ENCODE measurements at places on chromosomes 3 and 15.

DNA sequence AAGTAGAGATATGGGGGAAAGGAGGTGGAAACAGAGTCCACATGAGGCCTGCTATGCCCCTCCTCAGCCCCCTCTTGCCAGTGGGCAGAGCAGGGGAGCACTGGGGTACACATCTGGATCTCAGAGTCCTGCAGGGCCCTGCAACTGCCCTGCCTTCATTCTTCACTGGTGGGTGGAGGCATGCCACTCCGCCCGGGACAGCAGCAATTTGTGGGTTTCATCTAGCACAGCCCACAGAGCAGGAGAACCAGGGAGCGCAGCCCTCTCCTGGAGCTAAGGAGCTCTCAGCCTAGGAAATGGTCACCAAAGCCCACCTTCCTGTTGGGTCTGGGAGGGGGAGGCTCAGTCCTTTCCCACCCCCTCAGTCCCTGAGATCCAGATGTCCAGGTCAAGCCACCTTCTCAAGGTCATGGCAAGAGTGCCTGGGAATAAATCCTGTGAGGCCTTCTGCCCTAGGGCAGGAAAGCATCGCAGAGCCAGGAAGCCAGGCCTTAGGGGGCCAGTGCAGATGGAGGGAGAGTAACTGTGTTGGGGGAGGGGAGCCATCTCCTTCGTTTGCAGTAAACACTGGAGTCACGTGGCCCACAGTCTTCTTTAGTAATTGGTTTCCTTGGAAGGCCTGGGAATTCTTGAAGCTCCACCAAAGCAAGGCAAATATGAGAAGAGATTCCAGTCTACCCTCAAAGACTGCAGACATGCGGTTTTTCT is 31.0 kb downstream of the ANP32A start:
- DNase-seq = no peak

GRCh38 chr15:60536314-60536713 is 57.4 kb upstream of the ICE2 start:
- DNase-seq = no peak

GRCh38 chr3:169648451-169648850 is 15.1 kb downstream of the MECOM start:
- DNase-seq = no peak

GRCh38 chr15:100314809-100315400 is 26.9 kb downstream of the ADAMTS17 start:
- DNase-seq = no peak

- DNase-seq = no peak
Measured at GRCh38 chr3:81974751-81975150, 213.3 kb upstream of the GBE1 start.

GRCh38 chr3:13424141-13424844 is 4.2 kb upstream of the NUP210 start:
- DNase-seq = no peak

GRCh38 chr3:48243886-48244285 is 3.0 kb downstream of the ZNF589 start:
- no peak for DNase-seq

DNA sequence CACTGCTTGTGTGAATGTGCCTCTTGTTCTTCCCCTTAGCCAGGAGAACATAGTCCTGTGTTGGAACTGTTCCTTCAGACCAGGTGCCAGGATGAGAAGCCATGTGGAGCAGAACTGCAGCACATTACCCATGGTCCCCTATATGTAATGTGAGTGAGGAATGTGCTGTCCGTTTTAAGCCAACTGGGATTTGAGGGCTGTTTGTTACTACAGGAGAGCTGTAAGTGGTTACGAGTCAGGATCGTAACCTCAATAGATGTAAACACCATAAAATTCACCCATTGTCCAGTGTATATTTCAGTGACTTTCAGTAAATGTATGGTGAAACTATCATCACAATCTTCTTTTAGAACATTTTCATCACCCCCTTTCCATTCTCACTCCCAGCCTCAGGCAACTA is 10.1 kb upstream of the SCAP start:
- no peak for DNase-seq

- no peak for DNase-seq
Measured at GRCh38 chr15:99114511-99115299, 9.8 kb downstream of the SYNM start.

DNA sequence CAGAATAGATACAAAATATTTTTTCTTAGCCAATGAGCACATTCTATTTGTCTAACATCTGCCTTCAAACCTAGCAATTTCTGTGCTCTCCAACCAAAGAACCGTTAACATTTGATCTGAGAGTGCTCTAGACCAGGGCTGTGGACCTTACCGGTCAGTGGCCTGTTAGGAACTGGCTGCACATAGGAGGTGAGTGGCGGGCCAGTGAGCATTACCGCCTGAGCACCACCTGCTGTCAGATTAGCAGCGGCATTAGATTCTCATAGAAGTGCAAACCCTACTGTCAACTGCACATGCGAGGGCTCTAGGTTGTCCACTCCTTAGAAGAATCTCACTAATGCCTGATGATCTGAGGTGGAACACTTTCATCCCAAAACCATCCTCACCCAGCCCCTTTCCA is 131.7 kb downstream of the CADM2 start:
- DNase-seq = no peak

- no peak for DNase-seq
Measured at GRCh38 chr3:105611304-105612192, 244.8 kb downstream of the ALCAM start.

- no peak for DNase-seq
Measured at GRCh38 chr3:119427669-119428068, 35.7 kb downstream of the TMEM39A start.

DNA sequence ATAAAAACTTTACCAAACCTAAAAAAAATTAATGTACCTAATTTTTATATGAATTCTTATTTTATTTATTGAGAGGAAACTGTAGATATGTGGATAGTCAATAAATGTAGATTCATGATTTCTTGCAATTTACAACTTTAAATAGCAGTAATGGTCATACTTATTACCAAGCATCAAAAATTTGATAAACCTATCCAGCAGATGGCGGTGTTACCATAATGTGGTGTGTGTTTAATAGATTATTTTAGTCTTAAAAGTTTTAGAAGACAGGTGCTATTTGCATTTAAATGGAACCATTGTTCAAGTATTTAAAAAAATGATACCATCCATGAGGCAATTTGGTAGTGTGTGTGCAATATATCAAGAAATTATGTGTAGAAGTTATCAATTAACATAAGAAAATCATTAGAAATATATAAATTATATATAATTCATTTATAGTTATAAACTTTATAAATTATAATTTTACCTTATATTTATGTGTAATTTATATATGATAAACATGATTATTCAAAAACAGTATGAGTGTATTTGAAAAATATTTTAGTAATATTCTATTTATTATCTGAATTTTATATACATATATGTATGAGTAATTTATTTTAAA is 176.0 kb upstream of the BCHE start:
- DNase-seq = no peak

DNA sequence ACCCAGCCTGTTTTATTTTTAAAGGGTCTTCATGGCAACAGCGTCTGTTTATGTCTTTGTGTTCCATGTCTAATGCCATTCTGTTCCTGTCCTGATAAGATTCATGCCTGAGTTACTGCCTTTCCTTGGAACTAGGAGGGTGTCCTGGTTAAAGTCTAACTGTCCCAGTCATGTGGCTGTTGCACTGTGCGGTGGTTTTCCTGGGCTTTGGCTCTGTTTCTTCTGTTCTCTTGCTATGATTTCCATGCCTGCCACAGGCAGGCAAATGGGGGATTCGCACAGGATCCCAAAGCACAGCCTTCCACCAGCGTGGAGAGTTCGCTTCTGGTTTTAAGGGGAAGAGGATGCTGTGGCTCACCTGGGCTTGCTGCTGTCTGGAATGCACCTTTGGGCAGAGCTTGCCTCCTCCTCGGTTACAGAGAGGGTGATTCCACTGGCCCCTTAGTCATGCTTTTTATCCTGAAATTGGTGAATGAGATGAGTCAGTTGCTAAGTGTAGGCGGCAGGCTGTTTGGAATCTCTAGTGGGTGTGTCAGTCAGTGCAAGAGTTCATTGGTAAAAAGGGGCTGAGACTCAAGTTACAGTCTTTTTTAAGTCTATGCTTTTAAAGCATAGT is 86.8 kb downstream of the CCK start:
- DNase-seq = no peak

DNA sequence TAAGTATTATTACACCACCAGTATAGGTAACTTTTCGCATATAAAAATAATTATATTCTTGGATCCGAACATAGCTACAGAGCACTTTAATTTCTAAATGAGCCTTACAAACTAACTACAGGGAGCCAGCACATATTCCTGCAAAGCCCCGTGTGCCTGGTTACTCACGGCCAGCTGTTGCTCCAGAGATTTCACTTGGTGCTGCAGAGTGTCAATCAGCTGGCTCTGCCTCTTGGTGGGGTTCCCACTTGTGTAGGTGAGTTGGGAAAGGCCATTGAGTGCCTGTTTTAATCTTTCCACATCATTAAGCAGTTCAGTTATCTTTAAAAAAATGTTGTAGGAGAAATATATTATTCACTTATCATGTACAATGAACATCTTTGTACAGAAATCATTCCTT is 98.9 kb downstream of the UACA start:
- no peak for DNase-seq

DNA sequence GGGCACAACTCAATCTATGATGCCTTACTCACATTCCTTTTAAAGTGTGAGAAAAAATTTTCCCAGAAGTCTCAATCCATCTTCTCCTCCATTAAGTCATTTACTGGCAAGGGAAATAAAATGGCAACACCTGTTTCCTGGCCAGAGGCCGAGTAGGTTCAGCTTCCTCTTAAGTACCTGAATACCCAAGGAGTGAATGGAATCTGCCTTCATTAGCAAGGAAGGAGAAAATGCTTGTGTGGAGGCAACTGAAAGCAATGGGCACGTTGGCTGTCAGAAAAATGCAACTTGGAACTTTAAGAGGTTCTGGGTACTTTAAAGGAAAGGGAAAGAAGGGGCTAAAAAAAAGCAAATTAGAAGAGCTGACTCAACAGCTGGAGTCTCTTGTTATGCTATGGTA is 423.6 kb upstream of the ARL6 start:
- DNase-seq = no peak

GRCh38 chr3:160376681-160377080 is 22.3 kb downstream of the IFT80 start:
- DNase-seq = no peak

- DNase-seq = peak; percentile 78
Measured at GRCh38 chr3:167380004-167380689, at the start of gene ZBBX. TSS of gene ZBBX (minus strand) at chr3:167380297. CDS start at chr3:167372901, 7,396 bp downstream.

- DNase-seq = no peak
Measured at GRCh38 chr15:90184119-90184785, 16.9 kb upstream of the SEMA4B start.

DNA sequence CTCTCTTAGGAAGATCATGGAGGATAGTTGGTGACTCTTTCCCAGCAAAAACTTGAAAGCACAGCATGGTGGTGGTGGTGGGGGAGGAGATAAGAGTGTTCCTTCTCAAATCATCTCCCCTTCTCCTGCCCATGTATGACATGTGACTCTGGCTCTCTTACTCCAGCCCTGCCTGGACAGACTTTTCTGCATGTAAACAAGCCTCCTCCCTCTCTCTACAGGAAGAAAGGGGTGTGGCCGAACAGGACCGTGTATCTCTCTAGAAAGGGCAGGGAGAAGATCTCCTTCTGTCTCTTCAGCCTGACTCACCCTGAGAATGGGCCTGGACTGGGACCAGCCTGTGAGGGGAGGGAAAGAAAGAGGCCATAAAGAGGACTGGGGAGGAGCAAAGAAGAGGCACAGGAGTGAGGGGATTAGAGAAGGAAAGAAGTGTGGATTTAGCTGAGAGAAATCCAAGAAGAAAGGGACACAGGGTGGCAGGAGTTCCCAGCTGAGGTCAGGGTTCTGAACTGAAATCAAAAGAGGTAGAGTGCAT is 1.5 kb downstream of the CELF6 start:
- DNase-seq = no peak

DNA sequence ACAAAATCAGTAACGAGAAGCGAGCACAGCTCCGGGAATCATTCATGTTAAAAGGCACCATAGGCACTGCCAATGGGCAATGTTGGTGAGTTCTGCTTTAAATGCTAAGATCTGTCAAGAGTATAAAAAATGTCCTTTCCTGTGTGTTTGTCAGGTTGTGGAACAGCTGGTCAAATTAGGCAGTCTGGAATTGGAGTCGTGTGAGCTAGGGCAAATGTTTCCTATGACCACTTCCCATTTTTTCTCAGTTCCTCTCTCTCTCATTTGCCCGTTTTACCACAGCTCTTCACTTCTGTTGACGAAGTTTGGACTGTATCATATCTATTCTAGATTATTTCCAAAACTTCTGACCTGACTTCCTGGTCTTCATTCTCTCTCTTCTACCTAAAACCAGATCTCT is 60.8 kb upstream of the GOLIM4 start:
- DNase-seq = peak; percentile 22

DNA sequence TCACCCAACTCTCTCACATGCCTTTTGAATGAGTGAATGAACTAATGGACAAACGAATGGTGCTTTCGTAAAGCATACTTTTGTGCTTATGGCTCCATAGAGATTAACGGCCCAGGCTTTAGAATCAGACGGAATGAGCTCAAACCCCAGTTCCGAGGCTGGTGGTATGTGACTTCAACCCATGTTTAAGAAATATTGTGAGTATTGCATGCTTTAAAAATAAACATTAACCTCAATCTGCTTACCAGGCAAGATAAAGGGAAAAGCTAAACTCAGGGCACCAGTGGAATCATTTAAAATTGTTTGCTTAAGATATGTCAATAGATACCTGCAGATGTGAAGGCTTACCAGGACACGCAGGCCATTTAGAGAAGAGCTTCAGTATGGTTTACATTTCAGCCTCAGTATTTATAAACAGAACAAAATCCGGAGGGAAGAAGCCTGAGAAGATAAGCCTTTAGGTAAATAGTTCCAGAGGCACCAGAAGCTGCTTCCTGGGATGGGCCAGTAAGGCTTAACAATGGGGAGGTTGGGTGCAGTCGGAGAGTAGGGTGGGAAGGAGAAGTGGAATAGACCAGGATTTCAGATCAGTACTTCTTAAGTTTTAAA is 186.4 kb downstream of the ADAMTS9 start:
- no peak for DNase-seq

DNA sequence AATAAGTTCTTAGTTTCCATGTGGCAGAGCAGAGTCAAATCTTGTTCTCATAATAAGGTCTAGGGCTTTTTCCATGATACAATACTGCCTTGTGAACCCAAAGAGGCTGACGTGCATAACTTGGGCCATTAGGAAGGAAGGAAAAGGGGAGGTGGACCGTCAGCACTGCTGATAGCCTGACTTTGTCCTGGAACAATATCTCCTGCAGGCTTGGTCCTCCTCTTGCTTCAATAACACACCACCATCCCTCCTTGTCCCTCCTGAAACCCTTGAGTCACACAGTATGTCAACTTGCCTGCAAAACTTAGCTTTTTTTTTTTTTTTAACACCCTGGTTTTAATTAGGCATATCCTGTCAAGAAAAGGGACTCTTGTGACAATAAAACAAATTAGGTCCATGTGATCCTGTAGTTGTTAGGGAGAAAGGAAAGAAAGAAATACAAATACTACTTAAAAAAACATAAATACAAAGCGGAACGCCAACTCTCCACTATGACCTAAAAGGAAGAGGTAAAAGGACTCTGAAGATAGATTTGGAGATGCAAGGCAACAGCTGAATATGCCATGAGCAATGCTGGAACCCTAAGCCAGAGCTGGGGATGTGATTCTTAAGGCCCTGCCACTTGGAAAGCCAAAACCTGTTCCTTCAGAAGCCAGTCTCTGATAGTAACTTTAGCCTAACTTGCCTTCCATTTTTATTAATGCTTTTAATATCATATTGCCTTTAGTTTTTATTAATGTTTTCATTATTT is 67.0 kb downstream of the WWTR1 start:
- no peak for DNase-seq

GRCh38 chr3:184203526-184203925 is 17.5 kb downstream of the ABCF3 start:
- no peak for DNase-seq
